Activated CD4-positive, alpha-beta T cell treated with anti-CD3 and anti-CD28 coated beads, Interleukin-2, amount 50 U/mL, for 1 hour (primary cell): ENCODE measurements at places on chromosomes 11 and 22.

DNA sequence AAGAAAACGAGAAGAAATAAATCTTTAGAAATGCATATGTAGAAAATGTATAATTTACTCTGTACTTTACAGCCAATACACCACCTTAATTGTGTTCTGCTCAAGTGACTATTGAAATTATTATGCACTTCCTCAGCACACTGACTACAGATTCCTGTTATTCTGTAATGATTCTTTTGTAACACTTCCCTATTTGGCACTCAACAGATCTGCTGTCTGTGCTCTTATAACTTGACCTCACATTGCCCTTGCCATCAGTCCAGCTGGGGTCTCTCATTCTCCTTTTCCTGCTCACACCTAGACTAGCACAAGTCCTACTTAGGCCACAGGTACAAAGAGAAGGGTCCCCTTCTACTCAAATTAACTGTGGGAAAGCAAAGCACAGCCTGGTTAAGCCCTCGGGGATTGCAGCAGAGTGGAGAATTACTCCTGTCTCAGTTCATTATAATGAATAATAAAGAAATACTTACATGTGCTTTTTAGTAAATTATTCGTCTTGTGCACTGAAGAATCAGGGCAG, 860.4 kb downstream of the OPCML start:
- DNase-seq = no peak

- DNase-seq = no peak
Measured at GRCh38 chr11:58796333-58796732, 48.2 kb downstream of the GLYATL2 start.

- peak; percentile 37 for DNase-seq
Measured at GRCh38 chr11:96199563-96200025, 143.4 kb downstream of the MAML2 start.

DNA sequence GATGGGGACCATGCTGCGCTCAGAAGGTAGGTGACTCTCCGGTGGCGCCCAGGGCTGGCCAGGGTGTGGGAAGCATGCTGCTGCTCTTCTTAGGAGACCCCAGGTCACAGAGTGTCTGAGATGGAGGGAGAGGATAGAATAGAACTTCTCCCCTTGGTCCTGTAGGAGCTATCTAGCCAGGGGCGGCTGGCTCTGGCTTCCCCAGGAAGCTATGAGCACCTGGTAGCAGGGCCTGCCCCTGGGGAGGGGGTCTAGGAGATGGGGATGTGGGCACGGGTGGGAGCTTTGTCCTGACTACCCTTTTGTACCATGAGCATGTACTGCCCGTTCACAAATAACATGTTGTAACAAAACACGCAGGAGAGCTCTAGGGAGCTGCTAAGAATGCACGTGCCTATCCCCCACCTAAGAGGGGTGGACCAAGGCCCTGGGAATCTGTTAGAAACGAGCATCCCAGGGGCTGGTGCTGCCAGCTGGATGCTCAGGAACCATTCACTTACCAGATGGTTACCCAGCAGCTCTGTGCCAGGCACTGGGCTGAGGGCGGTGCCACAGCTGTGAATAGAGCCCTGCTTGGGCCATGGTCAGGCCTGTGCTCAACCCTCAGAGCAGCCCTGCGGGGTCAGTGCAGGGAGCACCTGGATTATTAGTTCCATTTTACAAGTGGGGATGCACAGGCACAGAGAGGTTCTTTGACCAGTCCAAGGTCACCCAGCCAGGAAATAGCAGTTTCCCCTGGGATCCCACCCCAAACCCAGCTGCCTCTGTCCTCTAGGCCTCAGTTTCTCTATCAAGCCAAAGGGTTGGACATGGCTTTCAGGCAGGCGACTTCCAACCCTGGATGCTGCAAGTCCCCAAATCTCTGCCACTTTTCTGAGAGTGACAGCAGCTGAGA, 2.2 kb downstream of the SLC39A13 start:
- no peak for DNase-seq

DNA sequence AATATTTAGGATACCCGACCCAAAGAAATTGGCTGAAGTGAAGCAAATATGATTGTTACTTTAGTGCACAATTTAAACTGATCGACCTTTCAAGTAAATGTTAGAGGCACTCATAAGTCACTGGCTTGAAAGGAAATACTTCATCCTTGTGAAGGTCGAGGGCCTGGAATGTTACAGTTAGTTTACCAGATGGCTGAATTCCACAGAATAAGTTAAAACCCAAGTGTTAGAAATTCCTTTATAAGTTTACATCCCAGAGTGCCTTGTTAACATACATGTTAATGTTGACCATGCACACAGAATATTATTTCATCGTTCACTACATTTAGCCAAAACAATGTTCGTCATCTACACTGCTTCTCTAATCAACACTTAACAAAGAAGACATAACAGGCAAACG, 235.5 kb upstream of the ANO3 start:
- DNase-seq = no peak

GRCh38 chr11:123585206-123585605, 69.2 kb downstream of the SCN3B start:
- no peak for DNase-seq

DNA sequence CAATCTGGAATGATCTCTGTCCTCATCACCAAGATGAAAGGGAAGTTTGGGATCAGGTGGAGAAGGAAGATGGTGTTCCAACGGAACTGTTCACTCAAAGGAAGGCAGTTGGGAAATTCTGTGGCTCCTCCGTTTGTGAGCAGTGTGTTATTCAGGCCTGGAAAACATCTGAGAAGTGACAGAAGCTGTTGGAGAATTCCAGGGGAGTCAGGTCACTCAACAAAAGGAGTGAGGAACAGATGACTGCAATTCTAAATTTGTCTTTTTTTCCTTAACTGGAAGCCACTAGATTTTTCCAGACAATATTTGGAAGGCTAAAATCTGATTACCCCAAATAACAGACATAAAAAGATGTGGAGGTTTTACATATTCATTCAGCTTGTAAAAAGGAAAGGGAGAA, 107.8 kb downstream of the CD44 start:
- no peak for DNase-seq

DNA sequence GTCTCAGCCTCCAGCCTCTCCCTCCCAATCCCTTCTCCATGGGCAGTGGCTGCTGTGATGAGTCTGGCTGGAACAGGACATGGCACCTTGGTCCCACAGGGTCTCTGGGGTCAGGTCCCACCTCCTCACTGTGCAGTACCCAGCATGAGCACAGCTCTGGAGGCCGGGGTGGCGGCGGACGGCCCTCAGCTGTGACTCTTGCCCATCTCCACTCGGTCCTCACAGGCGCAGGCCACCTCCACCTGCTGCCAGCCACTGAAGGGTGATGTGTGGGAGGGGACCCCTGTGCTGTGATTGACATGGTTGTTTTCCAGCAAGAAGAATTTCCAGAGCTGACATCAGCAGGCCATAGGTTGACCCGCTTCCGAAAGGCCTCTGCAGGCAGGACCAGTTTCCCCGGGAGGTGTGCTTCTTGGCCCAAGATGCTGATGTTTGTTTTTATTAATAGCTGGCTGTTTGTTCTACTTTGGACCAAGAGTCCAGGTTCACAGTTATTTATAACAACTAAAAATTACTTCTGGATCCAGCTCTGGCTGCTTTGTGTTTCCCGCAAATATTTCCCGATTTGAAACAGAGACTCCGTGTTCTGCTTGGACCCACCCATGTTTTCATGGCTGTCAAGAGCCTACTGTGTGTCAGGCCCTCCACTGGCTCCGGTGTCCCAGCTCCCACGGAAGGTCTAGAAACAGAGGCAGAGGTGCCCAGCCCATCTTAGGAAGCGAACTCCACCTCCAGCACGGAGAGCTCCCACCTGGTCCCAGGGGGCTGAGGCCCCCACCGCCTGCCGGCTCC, 45.7 kb downstream of the SCUBE1 start:
- no peak for DNase-seq

GRCh38 chr22:32546496-32546895, 71.9 kb downstream of the FBXO7 start:
- DNase-seq = no peak

GRCh38 chr11:58495906-58496305, 12.0 kb downstream of the OR5B21 start:
- DNase-seq = no peak

DNA sequence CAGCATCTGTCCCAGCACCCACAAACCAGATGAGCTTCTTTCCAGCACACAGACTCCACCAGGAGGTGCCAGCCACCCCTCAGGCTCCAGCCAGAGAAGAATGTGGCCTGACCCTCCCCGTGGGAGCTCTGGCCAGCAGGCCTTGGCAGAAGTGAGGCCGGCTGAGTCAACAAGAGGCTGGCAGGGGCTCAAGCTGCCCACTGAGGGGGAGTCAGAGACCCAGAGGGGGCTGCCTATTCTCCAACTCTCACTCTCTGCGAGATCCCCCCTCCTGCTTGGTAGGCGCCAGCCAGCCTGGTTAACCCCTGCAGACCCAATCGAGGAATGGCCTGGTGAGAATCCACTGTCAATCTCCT, 10.6 kb upstream of the CDC42EP1 start:
- no peak for DNase-seq

DNA sequence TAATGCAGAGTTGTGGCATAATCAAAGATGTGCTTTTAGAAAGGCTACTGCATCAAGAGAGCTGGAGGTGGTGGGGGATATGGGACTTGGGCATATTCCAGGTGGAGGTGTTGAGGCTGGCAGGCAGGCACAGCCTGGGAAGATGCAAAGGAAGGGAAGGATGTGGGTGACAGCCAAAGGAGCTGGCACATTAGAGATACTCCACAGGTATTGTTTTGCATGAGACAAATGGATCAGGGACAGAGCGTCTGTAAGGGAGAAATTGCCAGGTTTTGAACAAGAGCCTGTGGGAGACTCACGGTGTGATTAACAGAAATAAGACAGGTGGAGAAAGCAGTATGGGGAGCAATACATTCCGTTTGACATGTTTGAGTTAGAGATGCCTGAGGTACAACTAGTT, 263.7 kb downstream of the NELL1 start:
- no peak for DNase-seq

DNA sequence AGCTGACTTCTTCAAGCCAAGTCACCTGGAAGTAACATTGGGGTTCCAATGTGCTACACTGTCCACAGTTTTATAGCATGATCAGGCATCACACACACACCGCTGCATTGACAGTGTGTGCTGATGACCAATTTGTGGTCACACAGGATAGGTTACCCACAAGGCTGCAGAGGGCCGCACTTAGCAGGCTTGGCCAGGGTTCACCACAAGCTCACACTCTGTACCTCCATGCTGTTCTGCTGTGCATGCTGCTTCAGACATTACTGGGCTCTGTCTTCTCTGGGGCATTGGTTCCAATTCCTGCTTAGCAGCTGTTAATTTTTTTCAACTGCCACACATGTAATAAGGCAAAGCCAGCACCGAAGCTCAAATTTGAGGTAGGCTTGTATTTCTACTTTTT, 11.0 kb upstream of the NRIP3 start:
- no peak for DNase-seq
